ENCODE measurements at places on chromosomes 12 and 14.
A peak's percentile ranks its signal among the peaks of the same experiment; 100 is the strongest.

GRCh38 chr12:85820101-85820500 is 16.1 kb downstream of the RASSF9 start:
- DNase-seq, result peak; percentile 60

- DNase-seq, result no peak
These were observed 272.4 kb downstream of the NELL2 start for GRCh38 chr12:44603701-44604100.

GRCh38 chr12:66119870-66120241 is 10.7 kb downstream of the LLPH start:
- no peak for DNase-seq

- peak; percentile 85 for DNase-seq
These were observed 589.3 kb upstream of the TMEM132C start for GRCh38 chr12:127677537-127678131.

GRCh38 chr12:121765573-121765972 is 27.9 kb downstream of the RHOF start:
- peak; percentile 80 for DNase-seq

DNA sequence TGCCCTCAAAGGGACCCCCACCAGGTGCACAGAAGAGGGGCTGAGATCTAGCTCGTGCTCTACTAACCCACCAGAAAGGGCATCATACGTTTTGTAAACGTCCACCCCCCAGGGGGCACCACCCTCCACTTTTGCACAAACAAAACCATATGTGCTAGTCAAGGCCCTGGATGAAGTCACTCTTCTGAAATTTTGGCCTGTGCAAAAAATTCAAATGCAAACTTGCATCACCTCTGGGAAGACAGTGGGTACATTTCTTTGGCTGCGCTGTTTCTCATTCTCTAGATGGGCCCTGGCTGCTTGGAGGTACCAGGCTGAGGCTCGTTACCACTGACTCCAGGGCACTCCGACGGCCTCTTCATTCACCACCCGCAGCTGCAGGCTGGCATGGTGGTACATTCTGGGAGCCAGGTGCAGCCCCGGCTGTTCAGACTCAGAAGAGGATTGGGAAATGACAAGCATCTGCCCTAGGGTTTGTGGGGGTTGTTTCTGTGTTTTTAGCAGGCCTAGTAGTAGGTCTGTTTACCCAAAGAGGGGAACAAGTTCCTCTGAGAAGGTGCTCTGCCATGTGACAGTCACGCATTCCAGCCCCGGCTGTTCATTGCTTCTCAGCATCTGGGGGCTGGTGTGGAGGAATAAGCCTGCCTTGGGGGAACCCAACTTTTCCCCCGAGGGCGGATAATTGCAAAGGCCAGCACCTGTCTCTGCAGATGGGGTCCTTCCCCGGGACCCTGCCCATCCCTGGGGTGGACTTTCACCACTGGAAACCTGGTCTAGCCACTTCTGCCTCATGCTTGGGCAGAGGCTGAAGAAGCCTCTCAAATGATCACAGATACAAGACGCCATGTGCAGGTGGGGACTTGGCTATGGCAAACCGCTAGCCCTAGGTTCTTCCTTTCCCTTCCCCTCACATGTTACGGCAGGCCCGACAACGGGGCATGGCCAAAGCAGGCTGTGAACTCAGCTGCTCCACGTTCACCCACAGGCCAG is 147.6 kb downstream of the DPF3 start:
- DNase-seq, result peak; percentile 92

- DNase-seq, result peak; percentile 39
These were observed 33.1 kb upstream of the GNPNAT1 start for GRCh38 chr14:52824462-52824861.

DNA sequence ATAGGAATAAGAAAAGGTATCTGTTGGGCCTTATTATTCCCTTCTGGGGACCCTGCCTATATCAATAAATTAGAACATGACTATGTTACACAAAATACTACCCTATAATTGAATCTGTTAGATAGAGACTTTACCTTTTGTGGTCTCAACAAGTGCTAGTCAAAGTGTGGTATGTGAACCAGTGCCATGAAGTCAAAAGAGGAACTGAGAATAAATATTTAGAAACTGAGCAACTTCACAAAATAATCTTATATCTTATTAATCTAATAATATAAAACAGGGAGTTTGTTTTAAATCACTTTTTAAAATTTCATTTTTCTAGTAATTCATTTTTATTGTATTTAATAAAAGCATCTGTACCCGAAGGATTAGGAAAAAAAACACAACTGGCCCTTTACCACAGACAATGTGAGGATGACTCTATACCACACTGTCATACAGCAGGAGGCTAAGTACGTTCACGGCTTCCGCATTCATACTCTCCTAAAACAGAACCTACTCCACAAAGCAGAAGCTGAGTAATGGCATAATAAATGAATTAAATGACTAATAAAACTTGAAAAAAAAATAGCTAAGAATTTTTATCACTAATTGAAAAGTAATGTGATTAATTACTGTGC is 42.1 kb downstream of the SEC23A start:
- no peak for DNase-seq

GRCh38 chr12:76921100-76921471 is 42.3 kb upstream of the CSRP2 start:
- DNase-seq, result no peak

DNA sequence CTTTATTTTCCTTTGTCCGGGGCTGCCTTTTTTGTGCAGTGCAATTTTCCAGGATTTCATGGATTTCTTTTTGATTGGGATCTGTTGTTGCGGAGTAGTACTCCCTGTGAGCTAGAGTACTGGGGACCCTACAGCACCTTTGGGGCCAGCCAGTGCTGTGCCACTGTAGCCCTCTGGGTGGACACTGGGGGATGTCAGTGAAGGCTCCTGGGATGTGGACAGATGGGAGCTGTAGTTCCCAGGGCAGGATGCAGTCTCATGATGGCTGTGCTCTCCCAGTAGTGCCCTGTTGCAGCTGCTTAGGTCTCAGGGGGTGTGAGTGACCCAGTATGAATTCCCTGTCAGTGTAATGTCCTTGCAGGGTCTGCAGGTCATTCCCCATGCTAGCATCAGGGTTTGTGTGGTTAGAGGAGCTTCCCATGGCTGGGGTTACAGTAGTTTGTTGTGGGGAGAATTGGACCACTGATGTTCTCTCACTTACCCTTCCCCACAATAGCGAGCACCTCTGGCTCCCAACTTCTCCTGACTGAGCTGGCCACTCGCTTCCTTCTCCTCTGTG is 72.2 kb downstream of the BRMS1L start:
- DNase-seq, result no peak

- no peak for DNase-seq
These were observed 40.4 kb upstream of the VRK1 start for GRCh38 chr14:96756745-96757144.

DNA sequence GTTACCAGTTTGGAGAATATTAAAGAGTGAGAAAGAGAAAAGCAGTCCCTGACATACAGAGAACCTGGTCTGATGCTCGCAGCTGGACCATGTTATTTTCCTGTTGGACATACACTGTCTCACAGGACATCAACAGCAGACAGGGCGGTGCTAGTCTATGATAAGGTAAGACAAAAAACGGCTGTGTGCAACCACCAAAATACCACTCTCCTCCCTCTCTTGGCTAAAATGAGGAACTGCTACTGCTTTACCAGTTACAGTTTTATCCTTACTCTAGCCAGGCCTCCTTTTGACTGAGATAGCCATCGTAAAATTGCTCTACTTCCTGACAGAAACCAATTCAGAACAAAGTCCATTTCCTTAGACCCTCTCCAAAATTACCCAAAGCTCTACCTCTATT is 47.0 kb upstream of the ERGIC2 start:
- no peak for DNase-seq

DNA sequence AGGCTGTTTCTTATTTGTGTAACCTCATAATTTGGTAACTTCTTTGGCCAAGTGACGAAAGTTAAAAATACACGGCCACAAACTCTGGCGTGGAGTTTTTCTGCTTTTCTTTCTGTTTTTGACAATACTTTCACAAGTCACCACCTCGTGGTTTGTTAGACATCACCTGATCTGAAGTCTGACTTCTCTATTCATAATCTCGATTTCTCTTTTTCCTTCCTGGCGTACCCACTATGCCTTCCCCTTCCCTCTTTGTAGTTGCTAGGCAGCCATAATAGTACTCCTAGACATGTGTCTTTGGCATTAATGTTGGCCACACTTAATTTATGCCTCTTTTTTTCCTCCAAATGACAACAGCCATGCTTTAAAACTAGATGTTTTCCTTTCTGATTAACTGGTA is 97.6 kb downstream of the POLR3B start:
- no peak for DNase-seq

DNA sequence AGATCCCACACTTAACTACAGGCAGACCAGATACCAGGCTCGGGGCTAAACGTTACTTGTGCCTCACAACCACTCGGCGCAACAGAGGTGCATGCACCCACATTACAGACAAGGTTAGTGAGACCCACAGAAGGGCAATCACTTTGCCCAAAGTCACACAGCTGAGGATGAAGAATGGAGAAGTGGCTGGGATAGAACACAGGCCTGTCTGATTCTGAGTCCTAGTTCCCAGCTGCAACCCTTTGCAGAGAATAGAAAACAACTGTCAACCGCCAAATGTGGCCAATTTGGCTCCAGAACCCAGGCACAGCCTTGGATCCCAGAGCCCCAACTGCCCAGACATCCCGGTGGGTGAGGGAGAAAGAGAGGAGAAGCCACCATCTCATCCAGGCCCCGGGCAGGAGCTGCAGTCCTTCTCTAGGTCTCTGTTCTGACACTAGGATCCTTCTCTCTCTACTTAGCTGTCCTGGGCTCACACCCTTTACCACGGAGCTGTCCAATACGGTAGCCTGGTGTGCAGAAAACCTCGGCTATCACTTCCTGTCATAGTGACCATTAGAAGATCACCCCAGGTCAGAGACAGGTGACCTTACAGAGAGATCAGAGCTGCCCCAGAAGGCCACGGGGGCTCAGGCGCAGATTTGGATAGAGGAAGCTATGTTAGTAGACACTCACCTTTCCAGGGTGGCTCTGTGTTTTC is 59.1 kb downstream of the FAM222A start:
- no peak for DNase-seq

DNA sequence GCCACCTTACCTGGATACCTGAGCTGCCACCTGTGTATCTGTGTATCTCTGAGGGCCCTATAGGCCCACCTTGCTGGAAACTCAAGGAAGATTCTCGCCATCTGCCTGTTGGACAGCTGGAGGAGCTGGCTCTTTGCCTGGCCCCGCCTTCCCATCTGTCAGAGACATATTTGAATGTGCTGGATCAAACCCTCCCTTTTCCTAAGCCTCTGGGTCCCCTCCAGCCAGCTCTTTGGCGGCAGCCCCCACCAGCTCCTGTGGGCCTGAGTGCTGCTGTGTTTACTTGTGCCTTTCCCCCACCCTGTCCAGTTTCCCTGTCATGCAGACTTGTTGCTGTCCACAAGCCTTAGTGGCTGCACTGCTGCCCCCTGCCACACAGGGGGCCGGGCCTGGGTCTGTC is 55.9 kb upstream of the SRSF5 start:
- DNase-seq, result no peak

- DNase-seq, result no peak
These were observed 260.5 kb downstream of the C12orf50 start for GRCh38 chr12:87768501-87769287.

DNA sequence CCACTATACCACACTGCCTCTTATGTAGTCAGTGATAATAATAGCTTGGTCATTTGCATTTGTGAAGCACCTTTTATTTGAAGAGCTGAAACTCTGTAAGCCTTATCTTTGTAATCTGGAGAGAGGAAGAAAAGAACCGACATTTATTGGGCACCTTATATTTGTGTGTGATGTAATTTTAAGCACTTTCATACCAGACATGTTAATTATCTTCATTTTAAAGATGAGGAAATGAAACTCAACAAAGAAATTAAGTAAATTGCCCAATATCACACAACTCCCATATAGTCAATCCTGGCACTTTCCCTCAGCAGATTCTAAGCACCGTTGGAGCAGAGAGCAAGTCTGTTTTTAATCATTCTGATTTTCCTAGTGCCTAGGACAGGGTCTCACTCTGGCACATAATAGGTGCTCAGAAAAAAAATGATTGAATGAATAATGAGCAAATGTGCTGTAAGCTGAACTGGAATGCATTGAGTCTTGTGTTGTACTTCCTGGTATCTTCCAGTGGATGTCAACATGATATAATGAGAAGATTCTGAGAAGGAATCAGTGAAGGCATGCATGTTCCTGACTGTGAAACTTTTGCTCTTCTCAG is 418.9 kb downstream of the ZFP36L1 start:
- no peak for DNase-seq

DNA sequence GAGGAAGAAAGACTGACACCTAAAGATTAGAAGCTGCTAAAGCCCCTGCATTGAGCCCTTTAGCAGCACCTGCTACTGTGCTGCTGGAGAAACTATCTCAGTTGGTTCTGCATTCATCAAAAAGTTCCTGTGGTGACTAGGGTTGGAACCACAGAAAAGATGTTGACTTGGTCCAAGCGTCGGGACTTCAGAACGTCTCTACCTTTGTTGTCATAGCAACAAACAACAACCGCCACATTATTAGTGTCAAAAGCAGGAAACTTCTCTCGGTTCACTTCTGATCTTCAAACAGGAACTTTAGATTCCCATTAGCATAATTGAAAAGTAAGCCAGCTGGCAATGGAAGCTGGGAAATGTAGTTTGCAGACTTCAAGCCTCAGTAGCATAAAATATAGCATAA is 368.0 kb downstream of the SEC23A start:
- no peak for DNase-seq

DNA sequence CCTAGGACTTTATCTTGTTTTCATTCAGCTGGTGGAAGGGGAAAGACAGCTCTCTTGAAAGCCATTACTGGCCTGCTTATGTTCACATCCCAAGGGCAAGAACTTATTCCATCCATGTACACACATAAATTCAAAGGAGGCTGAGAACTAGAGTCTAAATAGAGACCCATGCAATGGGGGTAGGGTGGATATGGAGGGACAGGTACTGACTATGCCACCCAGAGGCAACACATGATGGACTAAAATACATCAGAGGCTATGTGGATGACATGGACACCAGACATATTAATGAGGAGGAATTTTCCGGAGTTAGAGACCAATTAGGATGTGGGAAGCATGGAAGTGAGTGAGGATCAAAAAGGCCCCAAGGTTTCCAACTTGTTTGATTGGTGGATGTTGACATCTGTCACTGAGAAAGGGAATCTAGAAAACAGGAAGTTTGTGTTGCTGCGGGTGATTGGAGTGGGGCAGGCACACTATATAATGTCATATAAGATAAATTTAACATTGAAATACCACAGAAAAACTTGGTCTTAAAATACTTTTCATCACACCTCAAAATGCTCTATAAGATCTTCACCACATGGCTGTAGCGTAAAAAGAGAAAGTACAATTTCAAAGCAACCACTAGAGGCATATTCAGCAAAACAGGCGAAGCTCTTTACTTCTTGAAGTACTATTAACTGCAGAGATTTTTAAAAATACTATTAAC is 130.4 kb downstream of the GRIP1 start:
- DNase-seq, result peak; percentile 2

DNA sequence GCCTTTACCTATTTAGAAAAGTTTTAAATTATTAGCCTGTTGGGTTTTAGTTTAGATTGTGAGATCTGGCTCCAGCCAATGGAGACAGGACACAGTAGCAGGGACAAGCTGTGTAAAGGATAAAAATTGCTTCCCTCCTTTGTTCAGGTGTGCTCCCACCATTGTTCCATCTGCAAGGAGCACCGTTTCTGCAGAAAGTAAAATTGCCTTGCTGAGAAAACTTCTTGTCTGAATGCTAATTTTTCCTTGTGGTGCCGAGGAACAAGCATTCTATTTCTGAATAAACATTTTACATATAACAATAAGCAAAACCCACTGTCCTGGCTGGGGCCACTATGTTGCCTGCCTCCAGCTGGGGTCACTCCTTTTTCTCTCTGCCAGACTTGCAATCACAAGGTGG is 72.7 kb upstream of the ZFP36L1 start:
- DNase-seq, result no peak

Measured in fibroblast of skin of scalp (primary cell).